HuH-7 (cell line): ENCODE measurements at places on chromosomes 2 and 18.

DNA sequence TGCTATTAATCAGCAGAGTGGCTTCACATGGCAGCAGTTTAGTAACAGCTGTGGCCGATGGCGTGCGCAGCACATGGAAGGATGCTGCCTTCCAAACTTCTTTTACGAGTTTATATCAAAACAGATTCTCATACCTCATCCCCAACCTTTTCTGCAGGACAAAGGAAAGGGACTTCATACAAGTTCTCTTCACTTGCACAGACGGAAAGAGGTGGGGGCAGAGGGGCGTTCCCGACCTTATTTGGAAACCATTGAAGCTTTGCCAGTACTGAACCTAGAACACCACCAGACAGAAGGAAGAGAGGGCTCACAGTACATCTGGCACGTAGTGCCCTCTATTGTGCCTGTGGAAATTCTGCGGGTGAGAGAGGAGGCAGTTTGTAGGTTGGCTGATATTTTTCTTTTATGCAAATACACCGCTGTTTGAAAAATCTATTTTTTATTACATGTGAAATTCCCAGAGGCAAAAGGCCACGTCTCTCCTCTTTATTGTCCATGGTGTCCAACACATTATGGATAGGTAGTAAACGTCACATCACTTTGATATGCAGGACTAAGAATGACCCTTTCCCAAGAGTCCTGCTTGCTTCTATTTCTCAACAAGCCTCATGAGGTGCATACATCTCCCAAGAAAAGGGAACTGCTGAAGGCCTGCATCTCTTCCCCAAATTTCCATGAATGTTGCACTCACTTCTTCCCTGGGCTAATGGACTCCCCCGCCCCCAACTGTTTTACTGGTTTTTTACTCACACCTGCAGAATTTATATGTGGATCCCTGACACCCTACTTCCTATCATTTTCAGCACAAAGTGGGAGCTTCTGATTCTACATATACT, 31.3 kb downstream of the COLEC12 start:
- no peak for DNase-seq

DNA sequence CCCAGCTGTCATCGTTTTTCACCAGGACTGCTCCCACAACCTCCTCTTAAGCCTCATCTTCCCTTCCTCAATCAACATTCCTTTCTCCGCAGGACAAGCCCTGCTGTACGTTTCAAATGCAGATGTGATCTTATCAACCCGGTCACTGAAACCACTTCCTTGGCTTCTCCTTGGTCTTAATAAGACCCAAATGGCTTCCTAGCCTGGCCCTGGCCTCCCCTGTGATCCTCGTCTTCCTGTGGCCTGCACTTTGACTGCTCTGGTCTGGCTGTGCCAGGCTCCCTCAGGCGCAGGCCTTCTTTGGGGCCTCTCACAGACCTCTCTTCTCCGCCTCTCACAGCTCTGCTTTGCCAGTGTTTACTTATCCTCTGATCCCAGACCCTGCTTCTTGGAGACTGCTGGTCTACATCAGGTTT, 4.7 kb upstream of the ADNP2 start:
- DNase-seq: no peak

GRCh38 chr18:54444319-54444914, 86.7 kb downstream of the C18orf54 start:
- DNase-seq: peak; percentile 12

DNA sequence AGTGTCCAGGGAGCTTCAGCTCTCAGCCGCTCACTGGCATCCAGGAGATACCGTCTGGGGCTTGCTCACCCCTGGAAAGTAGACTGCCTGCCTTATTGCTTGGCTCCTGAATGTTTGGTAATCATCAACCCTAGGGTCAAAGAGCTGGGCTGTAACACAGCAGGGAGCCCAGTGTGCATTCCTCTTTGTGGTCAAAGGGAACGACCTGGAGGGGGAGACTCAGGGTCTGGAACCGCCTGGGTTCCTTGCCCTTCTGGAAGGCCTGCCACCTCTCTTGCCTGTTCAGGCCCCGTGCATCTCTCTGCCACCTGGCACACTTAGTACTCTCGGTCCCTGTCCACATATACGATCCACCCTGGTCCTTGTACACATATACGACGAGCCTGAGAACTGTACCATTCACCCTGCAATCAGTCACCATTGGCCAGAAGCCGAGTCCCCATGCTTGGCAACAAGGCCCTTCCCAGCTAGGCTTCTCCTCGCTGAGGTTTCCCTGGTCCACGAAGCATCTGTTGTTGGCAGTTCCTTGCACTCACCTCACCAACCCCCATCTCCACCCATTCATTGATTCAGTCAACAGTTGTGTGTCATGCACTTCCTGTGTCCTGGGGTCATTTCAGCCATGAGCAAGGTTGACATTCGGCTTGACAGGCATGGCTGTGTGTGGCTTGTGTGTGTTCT, at the start of gene NAT8:
TSS of gene NAT8 (minus strand) at position 85 of the 681 bp plus-strand sequence. CDS start 794 bp downstream, outside the sequence.
- peak; percentile 61 for DNase-seq
